Left lung (tissue), 14 donors: ENCODE measurements at places on chromosomes 5 and 9. TPM values are rescaled to one million over a fixed set of nuclear protein-coding genes. Genes with fewer than 3 reads are reported as not detected.

Gene EIF4E1B
- not detected for total RNA-seq

DNA sequence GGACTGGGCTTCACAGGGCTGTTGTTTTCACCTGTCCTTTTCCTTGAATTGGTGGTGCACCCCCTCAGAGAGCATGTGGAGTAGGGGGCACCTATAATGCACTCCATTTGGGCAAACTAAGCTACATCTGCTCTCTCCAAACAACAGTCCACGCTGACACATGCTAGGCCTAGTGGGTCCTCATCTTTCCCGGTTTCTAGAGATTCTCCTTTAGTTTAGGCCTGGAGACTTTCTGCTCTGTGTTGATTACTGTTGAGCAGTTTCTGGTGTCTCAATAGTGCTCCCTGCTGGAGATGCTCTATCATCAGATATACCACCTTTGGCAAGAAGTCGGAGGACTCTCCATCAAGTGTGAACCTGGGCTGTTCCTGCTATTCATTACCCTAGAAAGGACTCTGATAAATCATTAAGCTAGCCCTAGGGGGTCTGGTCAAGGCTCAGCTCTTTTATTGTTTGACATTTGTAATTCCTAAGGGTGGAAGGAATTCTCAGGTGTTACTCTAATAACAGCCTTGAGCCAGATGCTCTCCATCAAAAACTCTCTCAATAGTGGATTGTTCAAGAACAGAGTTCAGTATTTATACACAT lies 64.0 kb upstream of the FYB1 start:
- DNase-seq, result peak; percentile 56

DNA sequence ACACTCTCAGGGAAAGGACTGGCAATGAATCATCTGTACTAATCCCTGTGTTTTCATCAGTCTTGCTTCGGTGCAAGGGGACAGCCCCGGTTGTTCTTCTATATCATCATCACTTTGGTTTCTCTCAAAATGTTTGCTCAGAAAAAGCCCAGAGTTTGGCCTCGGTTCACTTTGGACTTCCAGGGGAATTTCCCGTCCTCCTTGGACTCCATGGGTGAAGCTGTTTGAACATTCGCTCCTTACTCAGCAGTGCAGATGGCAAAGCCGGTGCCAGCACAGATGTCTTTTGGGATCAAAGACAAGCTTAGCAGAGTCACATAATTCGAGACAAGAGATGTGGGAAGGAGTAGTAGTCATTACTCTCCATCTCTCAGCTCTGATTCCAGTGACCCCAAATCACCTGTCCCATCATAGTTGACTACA lies 69.8 kb upstream of the TNFSF8 start:
- no peak for DNase-seq

GRCh38 chr9:10059044-10059443 lies 553.8 kb downstream of the PTPRD start:
- no peak for DNase-seq

GRCh38 chr5:8730194-8730593 lies 815.7 kb downstream of the SEMA5A start:
- DNase-seq, result no peak

GRCh38 chr5:128777052-128777451 lies 188.2 kb upstream of the SLC27A6 start:
- no peak for DNase-seq
